Memory B cell (primary cell): ENCODE measurements at places on chromosomes 3 and 15.

GRCh38 chr3:120113128-120114116 lies 19.2 kb upstream of the GSK3B start:
- no peak overlapping the region for H3K4me3 ChIP-seq
- H3K36me3 ChIP-seq = peaks cover 4% of the 10 kb centered on the region
- H3K27ac ChIP-seq = no peak overlapping the region
- H3K27me3 ChIP-seq = no peaks in the 10 kb centered on the region
- no peaks in the 10 kb centered on the region for H3K4me1 ChIP-seq

DNA sequence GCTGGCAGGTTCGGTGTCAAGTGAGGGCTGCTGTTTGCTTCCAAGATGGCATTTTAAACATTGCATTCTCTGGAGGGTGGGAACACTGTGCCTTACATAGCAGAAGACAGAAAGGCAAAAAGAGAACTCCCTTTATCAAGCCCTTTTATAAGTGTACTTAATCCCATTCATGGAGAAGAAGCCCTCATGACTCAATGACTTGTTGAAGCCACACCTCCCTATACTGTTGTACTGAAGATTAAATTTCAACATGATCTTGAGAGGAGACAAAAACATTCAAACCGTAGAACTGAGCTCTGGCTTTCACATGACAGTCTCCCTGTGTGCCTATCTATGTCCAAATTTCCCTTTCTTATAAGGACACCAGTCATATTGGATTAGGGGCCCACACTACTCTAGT lies 443.4 kb upstream of the CDIN1 start:
- H3K4me1 ChIP-seq = no peaks in the 10 kb centered on the region
- no peak for DNase-seq
- H3K4me3 ChIP-seq = no peak overlapping the region
- H3K27me3 ChIP-seq = no peaks in the 10 kb centered on the region
- H3K36me3 ChIP-seq = no peaks in the 10 kb centered on the region
- no peak overlapping the region for H3K27ac ChIP-seq

- no peak overlapping the region for H3K4me3 ChIP-seq
- no peaks in the 10 kb centered on the region for H3K4me1 ChIP-seq
- H3K27me3 ChIP-seq = no peaks in the 10 kb centered on the region
- H3K27ac ChIP-seq = no peak overlapping the region
- no peak for DNase-seq
These were observed 59.3 kb downstream of the ADAMTSL3 start for GRCh38 chr15:83713242-83713641.

GRCh38 chr3:98550833-98551232 lies 19.1 kb downstream of the GPR15 start:
- peaks cover 30% of the 10 kb centered on the region for H3K4me1 ChIP-seq
- no peak overlapping the region for H3K27ac ChIP-seq
- H3K36me3 ChIP-seq = no peaks in the 10 kb centered on the region
- DNase-seq = no peak
- no peak overlapping the region for H3K4me3 ChIP-seq

DNA sequence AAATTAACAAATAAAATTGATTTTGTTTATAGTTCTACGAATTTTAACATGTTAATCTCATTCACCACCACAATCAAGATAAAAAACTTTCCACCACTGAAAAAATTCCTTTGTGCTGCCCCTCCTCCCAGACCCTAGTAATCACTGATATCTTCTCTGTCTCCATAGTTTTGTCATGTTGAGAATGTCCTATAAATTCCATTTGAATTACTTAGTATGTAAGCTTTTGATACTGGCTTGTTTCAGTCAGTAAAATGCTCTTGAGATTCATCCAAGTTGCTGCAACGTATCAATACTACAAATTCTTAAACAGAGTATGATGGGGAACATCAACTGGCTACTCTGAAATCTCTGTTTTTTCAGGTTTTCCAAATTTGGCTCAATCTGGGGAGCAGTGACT lies 129.6 kb downstream of the CTNNB1 start:
- H3K4me1 ChIP-seq = no peaks in the 10 kb centered on the region
- no peak overlapping the region for H3K27ac ChIP-seq
- H3K4me3 ChIP-seq = no peak overlapping the region
- peaks cover 3% of the 10 kb centered on the region for H3K36me3 ChIP-seq
- H3K27me3 ChIP-seq = no peaks in the 10 kb centered on the region
- DNase-seq = no peak

GRCh38 chr3:44833394-44833793 lies 28.3 kb upstream of the TMEM42 start:
- H3K27me3 ChIP-seq = no peaks in the 10 kb centered on the region
- no peak for DNase-seq
- H3K27ac ChIP-seq = no peak overlapping the region
- no peaks in the 10 kb centered on the region for H3K4me1 ChIP-seq
- peaks cover 11% of the 10 kb centered on the region for H3K36me3 ChIP-seq

- DNase-seq = no peak
- peaks cover 34% of the 10 kb centered on the region for H3K36me3 ChIP-seq
- H3K4me3 ChIP-seq = no peak overlapping the region
These were observed 56.5 kb upstream of the PARL start for GRCh38 chr3:183941216-183941615.

GRCh38 chr15:29936353-29937049 lies 114.2 kb upstream of the TJP1 start:
- no peak for DNase-seq
- no peaks in the 10 kb centered on the region for H3K36me3 ChIP-seq
- H3K27ac ChIP-seq = no peak overlapping the region
- no peaks in the 10 kb centered on the region for H3K4me1 ChIP-seq

DNA sequence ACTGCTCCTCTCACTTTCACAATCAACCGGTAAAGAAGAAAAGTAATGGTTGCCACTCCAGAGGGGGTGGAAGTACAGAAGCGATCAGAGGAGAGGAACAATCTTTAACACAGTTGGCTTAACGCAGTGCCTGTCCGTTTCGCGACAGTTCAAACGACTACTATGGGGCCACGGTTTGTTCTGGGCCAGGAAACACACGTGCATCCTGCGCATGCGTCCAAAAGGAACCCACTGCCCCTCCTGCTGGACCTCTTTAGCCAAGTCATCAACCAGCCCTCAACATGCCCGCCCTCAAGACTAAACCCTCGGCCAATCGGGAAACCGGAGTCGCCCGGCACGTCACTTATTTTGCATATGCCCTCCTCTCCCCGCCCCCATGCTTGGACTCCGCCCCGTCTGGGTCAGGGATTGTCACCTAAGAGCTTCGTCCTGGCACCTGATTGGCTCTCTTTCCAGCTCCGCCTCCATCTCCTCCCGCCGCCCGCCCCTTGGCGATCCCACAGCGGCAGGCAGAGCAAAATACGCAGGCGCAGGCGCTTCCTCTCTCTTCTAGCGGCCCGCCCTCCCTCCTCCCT lies 345 bp upstream of the CDV3 start:
- peaks cover 52% of the 10 kb centered on the region for H3K4me1 ChIP-seq
- peaks cover 15% of the 10 kb centered on the region for H3K36me3 ChIP-seq
- H3K27me3 ChIP-seq = no peaks in the 10 kb centered on the region
- H3K4me3 ChIP-seq = peak overlapping the region; percentile 90
- peak overlapping the region; percentile 99 for H3K27ac ChIP-seq
- peak; percentile 99 for DNase-seq

GRCh38 chr3:49199900-49200281 lies 28.5 kb downstream of the KLHDC8B start:
- peaks cover 13% of the 10 kb centered on the region for H3K27me3 ChIP-seq
- no peak for DNase-seq
- no peaks in the 10 kb centered on the region for H3K36me3 ChIP-seq
- H3K27ac ChIP-seq = no peak overlapping the region
- H3K4me3 ChIP-seq = no peak overlapping the region

GRCh38 chr15:40295877-40296560 lies 11.7 kb downstream of the PLCB2 start:
- peaks cover 28% of the 10 kb centered on the region for H3K36me3 ChIP-seq
- H3K27me3 ChIP-seq = no peaks in the 10 kb centered on the region
- DNase-seq = no peak
- H3K27ac ChIP-seq = no peak overlapping the region
- peaks cover 6% of the 10 kb centered on the region for H3K4me1 ChIP-seq

GRCh38 chr15:100234158-100235029 lies 107.4 kb downstream of the ADAMTS17 start:
- H3K4me3 ChIP-seq = no peak overlapping the region
- DNase-seq = no peak
- H3K4me1 ChIP-seq = no peaks in the 10 kb centered on the region
- peaks cover 8% of the 10 kb centered on the region for H3K27me3 ChIP-seq

- no peaks in the 10 kb centered on the region for H3K4me1 ChIP-seq
- no peak overlapping the region for H3K4me3 ChIP-seq
- peaks cover 2% of the 10 kb centered on the region for H3K36me3 ChIP-seq
- peaks cover 21% of the 10 kb centered on the region for H3K27me3 ChIP-seq
These were observed 17.8 kb downstream of the ALPK3 start for GRCh38 chr15:84834969-84835368.

DNA sequence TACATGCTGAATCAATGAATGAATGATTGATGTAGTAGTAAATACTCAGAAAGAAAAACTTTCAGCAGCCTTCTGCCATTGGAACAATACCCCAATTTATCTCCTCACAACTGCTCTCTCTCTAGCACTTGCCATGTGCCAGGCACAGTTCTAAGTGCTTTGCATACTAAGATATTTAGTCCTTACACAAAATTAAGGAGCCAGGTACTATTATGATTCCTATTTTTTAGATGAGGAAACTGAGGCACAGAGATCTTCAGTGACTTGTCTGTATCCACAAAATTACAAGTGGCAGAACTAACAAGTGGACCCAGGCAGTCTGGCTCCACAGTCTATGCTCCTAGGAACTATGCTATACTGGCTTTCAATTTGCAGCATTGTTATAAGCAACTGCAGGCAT lies 279.2 kb downstream of the LSAMP start:
- no peak for DNase-seq
- H3K4me3 ChIP-seq = no peak overlapping the region
- peaks cover 3% of the 10 kb centered on the region for H3K27me3 ChIP-seq
- H3K36me3 ChIP-seq = no peaks in the 10 kb centered on the region
- no peaks in the 10 kb centered on the region for H3K4me1 ChIP-seq
- H3K27ac ChIP-seq = no peak overlapping the region

- H3K4me1 ChIP-seq = peaks cover 14% of the 10 kb centered on the region
- peak; percentile 40 for DNase-seq
- H3K4me3 ChIP-seq = peak overlapping the region; percentile 70
- peaks cover 5% of the 10 kb centered on the region for H3K36me3 ChIP-seq
These were observed 14.2 kb downstream of the DZIP3 start for GRCh38 chr3:108603691-108604090.

DNA sequence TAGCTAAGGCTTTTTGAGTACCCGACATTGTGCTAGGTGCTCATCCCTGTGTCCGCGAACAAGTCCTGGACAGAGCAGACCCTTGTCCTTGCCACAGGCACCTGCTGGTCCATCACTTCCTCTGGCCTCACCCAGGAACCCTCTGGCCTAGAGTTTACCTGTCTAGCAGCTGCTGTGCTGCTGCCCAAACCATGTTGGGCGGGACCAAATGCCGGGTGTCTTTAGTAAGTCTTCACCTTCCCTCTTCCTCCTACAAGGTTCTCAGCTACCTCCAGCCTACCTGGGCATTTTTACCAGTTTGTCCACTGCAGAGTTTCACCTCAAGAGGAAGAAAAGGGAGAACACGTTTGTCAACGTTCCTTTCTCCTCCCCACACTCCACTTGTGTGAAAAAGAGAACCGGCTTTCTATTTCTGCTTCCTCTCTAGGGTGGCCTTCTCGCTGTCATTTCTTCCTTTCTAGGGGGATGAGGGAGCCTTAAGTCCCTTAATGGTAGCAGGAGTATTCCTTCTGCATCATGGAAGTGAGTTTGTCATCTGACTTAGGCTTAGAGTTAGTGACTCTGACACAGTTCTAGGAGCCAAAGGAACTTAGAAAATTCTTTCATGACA lies 80.4 kb upstream of the GCNT3 start:
- no peaks in the 10 kb centered on the region for H3K27me3 ChIP-seq
- no peaks in the 10 kb centered on the region for H3K36me3 ChIP-seq
- H3K4me1 ChIP-seq = peaks cover 20% of the 10 kb centered on the region
- no peak for DNase-seq
- no peak overlapping the region for H3K27ac ChIP-seq

DNA sequence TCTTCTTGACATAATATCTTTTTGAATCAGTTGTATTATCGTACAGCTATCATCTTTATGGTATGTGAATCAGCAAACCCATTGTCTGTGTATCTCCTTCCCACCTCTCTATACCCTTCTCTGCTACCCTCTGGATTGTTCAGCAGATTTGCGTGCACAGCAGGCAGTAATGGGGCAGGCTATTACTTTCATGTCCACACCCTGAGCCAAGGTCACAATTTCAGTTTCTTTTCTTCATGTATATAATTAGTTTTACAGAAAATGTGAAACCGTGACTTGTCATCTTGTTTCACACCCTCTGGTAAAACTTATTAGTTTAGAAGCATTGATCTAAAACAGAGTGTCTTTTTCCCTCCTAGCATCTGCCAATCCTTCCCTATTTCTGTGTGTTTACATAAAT lies 770.4 kb upstream of the SEMA6D start:
- H3K27me3 ChIP-seq = no peaks in the 10 kb centered on the region
- H3K36me3 ChIP-seq = peaks cover 1% of the 10 kb centered on the region
- H3K27ac ChIP-seq = no peak overlapping the region
- no peak for DNase-seq

- H3K4me3 ChIP-seq = no peak overlapping the region
- peak; percentile 28 for DNase-seq
- no peaks in the 10 kb centered on the region for H3K27me3 ChIP-seq
- peaks cover 5% of the 10 kb centered on the region for H3K4me1 ChIP-seq
- H3K36me3 ChIP-seq = no peaks in the 10 kb centered on the region
These were observed 802.6 kb upstream of the ALCAM start for GRCh38 chr3:104564045-104564643.

DNA sequence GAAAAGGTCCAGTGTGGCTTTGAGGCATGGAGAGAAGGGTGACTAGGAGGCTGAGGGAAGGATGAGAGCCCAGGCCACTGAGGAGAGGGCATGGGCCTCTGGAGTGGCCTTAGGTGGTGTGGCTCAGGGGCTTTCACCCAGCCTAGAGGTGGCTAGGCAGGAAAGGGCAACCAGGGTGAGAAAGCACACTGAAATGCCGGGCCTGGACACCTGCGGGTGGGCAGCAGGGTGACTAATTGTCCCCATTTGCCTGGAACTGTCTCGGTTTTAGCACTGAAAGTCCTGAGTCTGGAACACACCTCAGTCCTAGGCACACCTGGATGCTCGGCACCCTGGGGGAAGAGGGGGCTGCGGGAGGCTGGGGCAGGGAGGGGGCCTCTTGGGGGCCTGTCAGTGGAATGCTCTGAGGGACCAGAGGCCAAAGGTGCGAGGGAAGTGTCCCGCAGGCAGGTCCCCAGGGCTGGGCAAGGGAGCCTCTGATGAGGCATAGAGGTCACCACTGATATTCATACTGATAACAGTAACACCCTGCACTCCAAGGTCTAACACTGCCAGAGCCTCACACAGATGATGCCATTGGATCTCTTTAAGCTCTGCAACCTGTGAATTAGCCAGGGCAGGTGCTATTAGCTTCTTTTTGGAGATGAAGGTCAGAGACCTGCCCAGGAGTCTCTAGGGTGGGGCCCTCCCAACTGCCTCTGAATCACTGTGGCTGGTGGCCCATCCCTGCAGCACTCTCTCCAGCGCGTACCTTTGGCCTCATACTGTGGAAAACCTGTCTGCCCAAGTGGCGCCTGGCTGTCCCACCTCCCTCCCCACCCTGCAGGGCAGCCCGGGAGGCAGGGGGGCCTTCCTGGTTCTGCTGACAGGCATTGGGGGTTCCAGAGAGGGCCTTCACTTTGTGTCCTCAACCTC lies 3.0 kb upstream of the PHGR1 start:
- peaks cover 2% of the 10 kb centered on the region for H3K36me3 ChIP-seq
- H3K4me1 ChIP-seq = no peaks in the 10 kb centered on the region
- no peak overlapping the region for H3K4me3 ChIP-seq
- no peaks in the 10 kb centered on the region for H3K27me3 ChIP-seq
- no peak overlapping the region for H3K27ac ChIP-seq
- no peak for DNase-seq

- H3K4me3 ChIP-seq = no peak overlapping the region
- H3K27me3 ChIP-seq = no peaks in the 10 kb centered on the region
- DNase-seq = no peak
These were observed 36.2 kb upstream of the COL8A1 start for GRCh38 chr3:99602183-99602582.
